ENCODE measurements at places on chromosomes 4 and X.
A peak's percentile ranks its signal among the peaks of the same experiment; 100 is the strongest.

DNA sequence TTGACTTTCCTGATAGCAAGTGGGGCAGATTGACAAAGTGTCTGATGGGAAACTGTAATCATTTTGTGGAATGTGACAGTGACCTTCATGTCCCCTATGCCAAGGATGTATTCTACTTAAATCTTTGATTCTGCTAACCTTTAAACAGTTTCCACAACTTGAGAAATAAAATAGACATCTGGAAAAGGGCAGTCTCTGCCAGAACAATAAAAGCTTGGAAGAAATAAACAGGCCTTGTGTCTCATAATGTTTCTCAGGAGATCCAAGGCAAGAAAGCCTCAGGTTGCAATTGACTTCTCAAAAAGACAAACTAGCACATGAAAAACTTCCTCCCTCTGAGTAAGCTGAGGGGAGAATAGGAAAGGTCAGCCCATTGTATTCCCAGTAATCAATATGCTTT, 174.9 kb downstream of the FSTL5 start:
- no peaks in the 10 kb centered on the region for H3K36me3 ChIP-seq
- H3K27ac ChIP-seq: no peak overlapping the region
- no peaks in the 10 kb centered on the region for H3K4me1 ChIP-seq
- H3K27me3 ChIP-seq: no peaks in the 10 kb centered on the region
- H3K4me3 ChIP-seq: no peak overlapping the region
- no peak for DNase-seq

GRCh38 chr4:65954416-65954815, 284.1 kb upstream of the EPHA5 start:
- H3K27ac ChIP-seq: no peak overlapping the region
- no peak overlapping the region for H3K4me3 ChIP-seq
- no peaks in the 10 kb centered on the region for H3K4me1 ChIP-seq

DNA sequence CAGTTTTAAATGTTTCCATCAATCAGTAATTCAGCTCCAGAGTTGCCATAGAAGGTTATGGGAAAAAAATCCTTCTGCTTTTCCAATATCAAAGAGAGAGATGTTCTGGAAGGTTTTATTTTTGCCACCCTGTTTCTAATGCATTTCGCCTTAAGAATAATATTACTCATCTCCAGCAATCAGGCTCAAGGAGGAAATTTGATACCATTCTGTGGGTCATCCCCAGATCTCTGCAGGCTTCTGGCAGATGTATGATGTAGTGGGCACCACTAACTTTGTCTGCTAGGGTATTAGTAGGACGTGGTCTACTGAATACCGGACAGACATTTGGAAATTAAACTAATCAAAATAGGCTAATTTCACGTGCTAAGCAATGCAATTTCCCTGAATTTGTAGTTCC, 645.4 kb upstream of the TENM3 start:
- H3K27me3 ChIP-seq: no peaks in the 10 kb centered on the region
- no peaks in the 10 kb centered on the region for H3K36me3 ChIP-seq
- no peak overlapping the region for H3K27ac ChIP-seq
- DNase-seq: no peak
- no peaks in the 10 kb centered on the region for H3K4me1 ChIP-seq

- peaks cover 4% of the 10 kb centered on the region for H3K27me3 ChIP-seq
- no peak overlapping the region for H3K27ac ChIP-seq
- DNase-seq: no peak
- H3K4me1 ChIP-seq: no peaks in the 10 kb centered on the region
- no peak overlapping the region for H3K4me3 ChIP-seq
Measured at GRCh38 chrX:137172317-137172948, 138.6 kb upstream of the GPR101 start.

GRCh38 chrX:39133971-39134370, 332.7 kb downstream of the MID1IP1 start:
- DNase-seq: peak; percentile 2
- H3K27me3 ChIP-seq: no peaks in the 10 kb centered on the region
- no peaks in the 10 kb centered on the region for H3K36me3 ChIP-seq
- no peaks in the 10 kb centered on the region for H3K4me1 ChIP-seq
- no peak overlapping the region for H3K27ac ChIP-seq

- H3K27me3 ChIP-seq: no peaks in the 10 kb centered on the region
- H3K4me1 ChIP-seq: no peaks in the 10 kb centered on the region
- no peak for DNase-seq
- H3K36me3 ChIP-seq: no peaks in the 10 kb centered on the region
- H3K4me3 ChIP-seq: no peak overlapping the region
Measured at GRCh38 chr4:88967883-88968331, 89.1 kb downstream of the FAM13A start.

- peaks cover 4% of the 10 kb centered on the region for H3K4me1 ChIP-seq
- no peak overlapping the region for H3K27ac ChIP-seq
- no peak overlapping the region for H3K4me3 ChIP-seq
- no peaks in the 10 kb centered on the region for H3K27me3 ChIP-seq
- DNase-seq: no peak
Measured at GRCh38 chr4:40550196-40550595, 79.5 kb downstream of the RBM47 start.

GRCh38 chr4:53131562-53131925, 234.3 kb downstream of the SCFD2 start:
- H3K4me3 ChIP-seq: no peak overlapping the region
- H3K27ac ChIP-seq: no peak overlapping the region
- H3K27me3 ChIP-seq: no peaks in the 10 kb centered on the region
- no peak for DNase-seq
- H3K36me3 ChIP-seq: no peaks in the 10 kb centered on the region

DNA sequence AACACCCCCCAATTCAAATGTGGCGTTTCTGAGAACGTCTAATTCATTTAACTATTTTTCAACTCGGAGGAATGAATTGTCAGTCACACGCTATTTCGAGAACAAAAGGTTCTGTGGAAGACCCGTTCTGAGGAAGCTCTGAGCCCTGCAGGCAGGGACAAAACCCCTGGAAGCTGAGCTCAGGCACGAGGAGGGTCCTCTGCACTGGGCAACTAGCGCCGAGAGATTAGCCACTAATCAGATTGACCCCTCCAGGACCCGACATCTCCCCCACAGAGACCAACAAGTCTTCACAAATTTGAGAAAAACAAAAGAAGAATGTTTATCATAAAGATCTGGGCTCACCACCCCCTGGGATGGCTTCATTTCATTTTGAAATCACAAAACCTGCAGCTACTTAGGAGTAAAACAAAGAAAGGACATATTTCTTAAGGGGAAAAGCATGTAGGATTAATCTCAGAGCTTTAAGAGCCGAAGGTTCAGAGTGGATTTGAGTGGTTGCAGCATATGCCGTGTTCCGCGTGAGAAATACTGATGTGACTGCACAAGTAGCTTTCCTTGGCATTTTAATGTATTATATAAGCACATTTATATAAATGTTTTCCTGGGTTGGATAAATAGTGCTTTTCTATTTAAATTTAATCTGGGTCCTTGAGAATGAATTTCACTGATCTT, 41.8 kb downstream of the ADRA2C start:
- no peak overlapping the region for H3K4me3 ChIP-seq
- H3K27me3 ChIP-seq: no peaks in the 10 kb centered on the region
- DNase-seq: no peak
- no peaks in the 10 kb centered on the region for H3K36me3 ChIP-seq

DNA sequence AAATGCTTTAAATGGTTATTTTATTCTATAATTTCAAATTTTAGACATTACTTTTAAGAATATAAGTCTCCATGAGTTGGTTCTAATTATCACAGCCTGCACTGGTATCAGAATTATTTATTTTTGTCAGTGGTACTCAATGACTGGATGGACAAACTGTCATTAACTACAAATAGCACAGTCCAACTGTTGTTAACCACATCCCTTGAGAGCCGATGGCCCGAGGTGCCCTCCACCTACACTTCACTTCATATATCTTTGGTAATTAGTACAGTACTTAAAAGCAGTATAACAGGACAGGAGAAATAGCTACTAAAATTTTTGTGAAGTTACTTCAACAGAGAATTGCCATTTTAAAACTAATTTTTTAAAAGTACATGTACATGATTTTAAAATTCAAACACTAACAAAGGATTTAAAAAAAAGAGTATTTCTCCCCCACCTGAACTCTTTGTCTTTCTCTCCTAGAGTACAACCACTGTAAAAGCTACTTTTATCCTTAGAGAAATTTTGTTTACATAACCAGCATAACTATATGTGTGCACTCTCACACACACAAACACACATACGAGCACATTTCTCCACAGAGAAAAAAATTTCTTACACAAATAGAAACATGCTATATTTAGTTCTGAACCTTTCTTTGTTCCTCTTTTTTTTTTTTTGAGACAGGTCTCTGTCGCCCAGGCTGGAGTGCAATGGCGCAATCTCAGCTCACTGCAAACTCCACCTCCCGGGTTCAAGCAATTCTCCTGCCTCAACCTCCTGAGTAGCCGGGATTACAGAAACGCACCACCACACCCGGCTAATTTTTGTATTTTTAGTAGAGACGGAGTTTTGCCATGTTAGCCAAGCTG, 6.5 kb downstream of the TIFA start:
- H3K36me3 ChIP-seq: no peaks in the 10 kb centered on the region
- no peak overlapping the region for H3K27ac ChIP-seq
- DNase-seq: no peak
- peaks cover 2% of the 10 kb centered on the region for H3K4me1 ChIP-seq
- no peak overlapping the region for H3K4me3 ChIP-seq

DNA sequence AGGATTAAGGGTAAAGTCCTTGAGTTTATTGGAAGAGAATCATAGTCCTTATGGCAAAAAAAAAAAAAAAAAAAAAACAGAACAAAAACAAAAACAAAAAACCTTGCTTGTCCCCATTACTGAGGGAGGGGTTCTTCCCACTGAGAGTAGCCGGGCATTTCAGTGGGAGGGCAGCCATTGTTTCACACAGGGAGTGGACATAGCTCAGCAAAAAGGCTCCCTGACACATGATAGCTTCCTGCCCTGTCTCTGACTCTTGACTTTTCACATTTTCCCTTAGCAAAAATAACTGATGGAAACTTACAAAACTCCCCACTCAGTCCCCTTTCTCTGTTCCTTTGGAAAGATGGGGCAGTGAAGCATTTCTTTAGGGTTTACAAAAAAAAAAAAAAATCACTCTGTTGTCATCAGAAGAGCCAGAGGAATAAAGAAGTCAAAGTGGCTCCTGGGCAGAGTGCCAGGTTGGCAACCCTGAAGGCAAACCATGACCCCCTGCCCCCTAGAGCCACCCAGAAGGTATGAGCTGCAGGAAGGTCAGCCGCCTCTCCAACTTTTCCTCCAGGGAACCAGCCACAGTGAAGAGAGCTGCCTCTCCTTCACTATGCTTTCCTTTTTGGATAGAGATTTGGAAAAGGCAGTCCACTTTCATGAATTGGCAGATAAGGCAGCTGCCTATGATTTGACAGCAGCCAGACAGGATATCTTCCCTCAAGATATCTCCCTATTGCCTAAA, 170.6 kb downstream of the KDR start:
- no peak overlapping the region for H3K27ac ChIP-seq
- no peaks in the 10 kb centered on the region for H3K36me3 ChIP-seq
- no peaks in the 10 kb centered on the region for H3K4me1 ChIP-seq
- no peak overlapping the region for H3K4me3 ChIP-seq
- no peak for DNase-seq

GRCh38 chr4:165784672-165785071, 88.4 kb upstream of the TLL1 start:
- DNase-seq: no peak
- no peak overlapping the region for H3K27ac ChIP-seq
- H3K27me3 ChIP-seq: no peaks in the 10 kb centered on the region
- no peaks in the 10 kb centered on the region for H3K36me3 ChIP-seq
- no peaks in the 10 kb centered on the region for H3K4me1 ChIP-seq

DNA sequence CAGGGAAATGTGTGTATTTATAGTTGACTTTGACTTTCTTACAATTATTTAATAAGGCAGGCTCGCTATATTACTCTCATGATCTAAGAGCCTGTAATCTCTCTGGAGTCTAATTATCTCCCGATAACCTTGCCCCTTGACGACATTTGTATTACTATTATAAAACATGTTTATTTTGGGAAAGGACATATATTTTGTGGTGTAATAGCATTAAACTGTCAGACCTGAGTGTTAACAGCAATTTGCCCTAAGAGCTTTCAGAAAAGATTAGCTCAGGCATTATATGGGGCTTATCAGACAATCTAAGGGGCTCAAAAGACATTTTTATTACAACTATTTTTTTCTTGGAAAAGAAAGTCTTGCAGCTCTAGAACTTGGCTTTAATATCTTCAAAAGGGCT, 427.9 kb upstream of the SLIT2 start:
- no peaks in the 10 kb centered on the region for H3K4me1 ChIP-seq
- DNase-seq: no peak
- no peak overlapping the region for H3K4me3 ChIP-seq
- no peaks in the 10 kb centered on the region for H3K27me3 ChIP-seq
- no peaks in the 10 kb centered on the region for H3K36me3 ChIP-seq

DNA sequence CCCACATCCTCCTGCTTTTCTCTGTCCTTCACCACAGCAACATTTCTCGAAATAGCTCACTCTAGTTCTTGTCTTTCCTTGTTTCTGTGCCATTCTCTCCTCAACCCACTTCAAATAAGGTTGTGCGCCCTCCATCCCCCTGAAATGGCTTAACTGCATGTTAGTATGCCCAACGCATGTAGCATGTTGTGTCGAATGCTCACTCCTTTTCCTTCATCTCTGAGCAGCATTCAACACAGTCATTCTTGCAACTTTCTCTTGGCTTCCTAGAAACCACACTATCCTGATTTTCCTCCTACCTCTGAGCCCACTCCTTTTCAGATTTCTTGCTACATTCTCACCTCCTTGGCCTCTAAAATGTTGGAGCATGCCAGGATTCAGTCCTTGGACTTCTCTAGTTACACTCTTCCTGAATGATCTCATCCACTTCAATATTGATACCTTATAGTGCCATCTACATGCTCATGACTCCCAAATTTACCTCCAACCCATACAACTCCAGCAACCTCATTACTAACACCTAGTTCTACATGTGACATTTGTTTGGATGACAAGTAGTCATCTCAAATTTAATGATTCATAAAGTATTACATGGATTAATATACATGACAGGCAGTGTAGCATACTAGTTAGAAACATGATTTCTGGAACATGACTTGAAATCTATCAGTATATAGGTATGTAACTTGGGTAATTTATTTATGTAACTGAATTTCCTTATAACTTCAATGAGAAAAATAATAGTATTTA, 22.3 kb downstream of the RBMX start:
- no peak overlapping the region for H3K27ac ChIP-seq
- DNase-seq: no peak
- H3K27me3 ChIP-seq: no peaks in the 10 kb centered on the region

- no peak for DNase-seq
- peaks cover 2% of the 10 kb centered on the region for H3K27me3 ChIP-seq
- H3K4me1 ChIP-seq: no peaks in the 10 kb centered on the region
- no peak overlapping the region for H3K4me3 ChIP-seq
- H3K27ac ChIP-seq: no peak overlapping the region
Measured at GRCh38 chr4:10181745-10182445, 65.3 kb upstream of the WDR1 start.

- DNase-seq: no peak
- no peaks in the 10 kb centered on the region for H3K36me3 ChIP-seq
- H3K27me3 ChIP-seq: no peaks in the 10 kb centered on the region
- H3K4me1 ChIP-seq: no peaks in the 10 kb centered on the region
- no peak overlapping the region for H3K4me3 ChIP-seq
Measured at GRCh38 chr4:65538571-65538970, 131.7 kb downstream of the EPHA5 start.

GRCh38 chr4:183364025-183364424, 41.8 kb upstream of the CLDN24 start:
- no peaks in the 10 kb centered on the region for H3K27me3 ChIP-seq
- no peak overlapping the region for H3K27ac ChIP-seq
- H3K4me1 ChIP-seq: no peaks in the 10 kb centered on the region
- DNase-seq: no peak
- H3K36me3 ChIP-seq: no peaks in the 10 kb centered on the region
- no peak overlapping the region for H3K4me3 ChIP-seq

Data from Panc1 (cell line).